ENCODE measurements at places on chromosomes 16 and 17.

GRCh38 chr16:50717091-50717490 lies 23.7 kb downstream of the NOD2 start:
- no peaks in the 10 kb centered on the region for H3K36me3 ChIP-seq
- H3K4me1 ChIP-seq: peaks cover 41% of the 10 kb centered on the region

DNA sequence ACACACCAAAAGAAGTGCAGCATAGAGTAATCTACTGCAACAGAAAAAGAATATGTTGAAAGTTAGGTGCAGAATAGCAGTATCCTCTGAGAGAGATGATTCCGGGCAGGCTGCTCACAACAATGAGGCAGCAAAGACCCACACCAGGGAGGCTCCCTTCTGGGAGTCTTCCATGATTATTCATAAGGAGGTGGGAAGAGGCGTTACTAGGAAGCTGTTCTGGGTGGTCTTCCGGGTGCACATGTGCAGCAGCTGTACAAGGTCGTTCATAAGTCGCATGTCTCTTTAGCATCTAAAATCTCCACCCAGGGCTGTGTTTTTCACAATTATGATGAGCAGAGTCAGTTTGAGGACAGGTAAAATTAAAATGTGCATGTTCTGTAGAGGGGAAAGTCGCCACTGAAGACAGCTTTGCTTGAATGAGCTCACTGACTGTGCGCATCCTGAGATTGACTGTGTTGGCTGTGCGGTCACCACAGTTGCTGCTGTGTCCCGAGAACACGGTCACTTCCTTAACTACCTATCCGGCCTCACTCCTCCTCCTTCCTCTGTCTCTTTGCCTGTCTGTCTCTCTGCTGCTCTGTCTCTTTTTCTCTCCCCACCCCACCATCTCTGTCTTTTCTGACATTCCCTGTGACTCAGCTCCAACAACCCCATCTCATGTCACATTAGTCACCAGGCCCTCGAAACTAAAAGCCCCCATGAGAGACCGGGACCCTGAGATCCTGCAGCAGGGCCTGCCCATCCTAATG lies 125.5 kb upstream of the HSBP1 start:
- no peak overlapping the region for H3K27ac ChIP-seq
- no peak for DNase-seq
- peaks cover 72% of the 10 kb centered on the region for H3K27me3 ChIP-seq
- no peaks in the 10 kb centered on the region for H3K4me1 ChIP-seq
- H3K4me3 ChIP-seq: no peak overlapping the region
- H3K36me3 ChIP-seq: no peaks in the 10 kb centered on the region

DNA sequence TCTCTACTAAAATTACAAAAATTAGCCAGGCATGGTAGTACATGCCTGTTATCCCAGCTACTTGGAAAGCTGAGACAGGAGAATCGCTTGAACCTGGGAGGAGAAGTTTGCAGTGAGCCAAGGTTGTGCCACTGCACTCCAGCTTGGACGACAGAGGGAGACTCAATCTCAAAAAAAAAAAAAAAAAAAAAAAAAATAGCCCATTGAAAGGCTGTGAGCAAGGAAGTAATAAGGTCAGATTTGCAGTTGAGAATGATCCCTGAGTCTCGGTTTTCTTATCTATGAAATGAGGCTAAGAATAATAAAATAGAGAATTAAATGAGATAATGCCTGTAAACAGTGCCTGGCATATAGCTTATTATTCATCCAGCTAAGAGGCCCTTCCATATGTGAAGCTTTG lies 1.3 kb upstream of the PDK2 start:
- peaks cover 14% of the 10 kb centered on the region for H3K4me1 ChIP-seq
- H3K4me3 ChIP-seq: no peak overlapping the region
- no peak for DNase-seq
- peak overlapping the region; percentile 12 for H3K27ac ChIP-seq
- no peaks in the 10 kb centered on the region for H3K27me3 ChIP-seq
- peaks cover 14% of the 10 kb centered on the region for H3K36me3 ChIP-seq

GRCh38 chr16:31874366-31875111 lies 932 bp downstream of the ZNF267 start:
- peaks cover 44% of the 10 kb centered on the region for H3K36me3 ChIP-seq
- H3K27me3 ChIP-seq: no peaks in the 10 kb centered on the region
- H3K4me1 ChIP-seq: peaks cover 25% of the 10 kb centered on the region
- H3K27ac ChIP-seq: peak overlapping the region; percentile 67
- H3K4me3 ChIP-seq: peak overlapping the region; percentile 85
- DNase-seq: peak; percentile 71

DNA sequence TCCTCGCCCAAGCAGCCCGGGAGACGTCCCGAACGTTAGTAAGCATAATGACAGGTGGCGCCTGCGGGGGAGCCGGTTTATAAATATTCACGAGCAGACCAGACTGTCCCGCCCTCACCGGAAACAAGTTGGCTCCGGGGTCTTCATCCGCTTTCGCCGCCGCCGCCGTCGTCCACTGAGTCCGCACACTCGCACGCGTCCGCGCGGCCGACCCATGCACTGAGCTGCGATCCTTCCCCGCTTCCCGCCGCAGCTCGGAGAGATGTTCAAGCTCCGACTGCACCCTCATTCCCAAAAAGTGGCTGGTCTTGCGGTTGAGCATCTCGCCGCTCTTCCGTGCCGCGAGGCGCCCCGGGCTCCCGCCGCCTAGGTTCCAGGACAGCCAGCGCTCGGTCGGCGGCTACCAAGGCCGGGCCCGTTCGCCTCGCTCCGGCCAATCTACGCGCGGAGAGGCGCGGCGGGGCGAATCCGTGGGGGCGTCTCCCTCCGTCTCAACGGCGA lies 385 bp downstream of the CFAP119 start:
- H3K27me3 ChIP-seq: no peaks in the 10 kb centered on the region
- H3K4me3 ChIP-seq: peak overlapping the region; percentile 83
- H3K4me1 ChIP-seq: peaks cover 24% of the 10 kb centered on the region
- no peak overlapping the region for H3K27ac ChIP-seq
